Tibial nerve (tissue), 4 donors: ENCODE measurements at places on chromosomes 12 and 14.

GRCh38 chr12:18953505-18953904 lies 176.0 kb upstream of the PLEKHA5 start:
- DNase-seq: no peak

DNA sequence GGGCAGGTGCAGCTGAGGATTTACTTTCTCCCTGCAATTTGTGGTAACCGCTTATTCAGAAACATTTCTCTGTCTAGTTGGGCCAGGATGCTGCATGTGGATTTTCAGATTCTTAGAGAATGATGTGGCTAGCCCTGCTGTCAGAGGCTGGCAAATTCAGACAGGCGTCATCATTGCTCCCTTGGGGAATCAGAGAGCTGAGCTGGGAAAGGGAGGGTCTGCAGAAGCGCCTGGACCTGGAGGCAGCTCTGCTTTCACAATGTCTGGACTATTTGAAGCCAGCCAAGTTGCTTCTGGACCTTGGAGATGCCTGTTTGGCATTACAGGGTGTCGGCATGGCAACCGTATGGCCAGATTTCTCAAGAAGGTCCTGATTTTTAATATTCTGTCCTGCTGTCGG lies 3.4 kb downstream of the GALNT16 start:
- peak; percentile 54 for DNase-seq

DNA sequence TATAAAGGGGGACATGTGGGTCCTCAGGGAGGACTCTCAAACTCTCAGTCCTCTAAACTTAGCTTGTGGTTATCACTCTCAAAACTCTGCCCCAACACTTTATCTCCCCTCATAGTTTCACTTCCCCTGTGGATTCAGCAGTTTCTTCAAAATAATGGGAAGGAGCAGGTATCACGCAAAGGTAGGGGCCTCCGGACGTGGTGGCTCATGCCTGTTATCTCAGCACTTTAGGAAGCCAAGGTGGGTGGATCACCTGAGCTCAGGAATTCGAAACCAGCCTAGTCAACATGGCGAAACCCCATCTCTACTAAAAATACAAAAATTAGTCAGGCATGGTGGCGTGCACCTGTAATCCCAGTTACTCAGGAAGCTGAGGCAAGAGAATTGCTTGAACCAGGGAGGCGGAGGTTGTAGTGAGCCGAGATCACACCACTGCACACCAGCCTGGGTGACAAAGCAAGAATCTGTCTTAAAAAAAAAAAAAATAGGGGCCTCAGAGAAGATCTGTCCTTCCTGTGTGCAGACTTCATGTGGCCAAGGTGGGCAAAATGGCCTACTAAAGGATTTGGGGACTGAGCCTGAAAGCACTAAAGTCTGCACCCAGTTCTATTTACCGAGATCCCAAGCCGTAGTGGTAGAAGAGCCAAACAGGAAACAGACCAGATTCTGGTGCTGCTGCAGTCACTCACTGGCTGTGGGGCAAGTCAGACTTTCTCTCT lies 6.4 kb downstream of the ITGB7 start:
- DNase-seq: no peak

DNA sequence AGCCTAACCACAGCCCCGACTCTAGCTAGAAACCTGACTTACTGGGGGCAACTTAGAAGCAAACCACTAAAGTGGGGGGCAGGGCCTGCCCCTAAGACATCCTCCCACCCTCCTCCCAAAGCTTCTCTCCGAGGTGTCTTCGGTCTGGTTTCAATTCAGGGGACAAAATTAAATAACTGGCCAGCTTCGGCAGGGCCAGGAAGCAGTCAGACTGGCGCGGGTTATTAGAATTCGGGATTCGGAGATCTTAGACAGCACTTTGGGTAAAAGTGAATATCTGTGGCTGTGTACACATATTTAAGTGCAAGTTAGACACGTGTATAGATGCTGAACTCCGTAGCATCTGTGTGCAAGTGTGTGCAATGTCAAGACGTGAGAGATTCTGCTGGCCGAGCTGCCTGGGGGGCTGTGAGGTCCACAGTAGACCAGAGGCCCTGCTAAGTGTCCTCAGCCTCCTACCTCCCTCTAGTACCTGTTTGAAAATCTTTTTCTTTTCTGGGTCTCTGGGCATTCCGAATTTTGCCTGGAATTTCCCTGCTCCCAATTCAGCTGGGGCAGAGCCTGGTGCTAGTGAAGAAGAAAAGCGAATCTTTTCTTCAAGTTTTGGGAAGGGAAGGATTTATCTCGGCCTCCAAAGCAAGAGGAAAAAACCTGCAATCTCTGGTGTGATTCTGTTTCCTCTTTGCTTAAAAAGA lies 4.0 kb upstream of the HOXC10 start:
- DNase-seq: no peak

GRCh38 chr12:4049298-4050080 lies 176.3 kb upstream of the PARP11 start:
- DNase-seq: no peak

- DNase-seq: no peak
Observed at GRCh38 chr12:58537278-58537677, 383.0 kb downstream of the LRIG3 start.

DNA sequence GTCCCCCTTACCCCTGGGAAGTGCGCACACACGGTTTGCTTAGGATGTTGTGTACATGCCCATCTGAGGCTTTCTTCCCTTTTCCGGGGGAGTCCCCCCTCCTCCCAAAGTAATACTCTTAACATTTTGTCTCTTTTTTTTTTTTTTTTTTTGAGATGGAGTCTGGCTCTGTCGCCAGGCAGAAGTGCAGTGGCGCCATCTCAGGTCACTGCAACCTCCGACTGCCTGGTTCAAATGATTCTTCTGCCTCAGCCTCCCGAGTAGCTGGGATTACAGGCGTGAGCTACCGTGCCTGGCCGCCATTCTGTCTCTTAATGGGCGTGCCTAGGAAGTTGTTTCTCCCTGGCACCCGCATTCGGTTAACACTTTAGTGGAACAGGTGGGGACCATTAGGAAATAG lies 4.5 kb upstream of the GMFB start:
- no peak for DNase-seq

DNA sequence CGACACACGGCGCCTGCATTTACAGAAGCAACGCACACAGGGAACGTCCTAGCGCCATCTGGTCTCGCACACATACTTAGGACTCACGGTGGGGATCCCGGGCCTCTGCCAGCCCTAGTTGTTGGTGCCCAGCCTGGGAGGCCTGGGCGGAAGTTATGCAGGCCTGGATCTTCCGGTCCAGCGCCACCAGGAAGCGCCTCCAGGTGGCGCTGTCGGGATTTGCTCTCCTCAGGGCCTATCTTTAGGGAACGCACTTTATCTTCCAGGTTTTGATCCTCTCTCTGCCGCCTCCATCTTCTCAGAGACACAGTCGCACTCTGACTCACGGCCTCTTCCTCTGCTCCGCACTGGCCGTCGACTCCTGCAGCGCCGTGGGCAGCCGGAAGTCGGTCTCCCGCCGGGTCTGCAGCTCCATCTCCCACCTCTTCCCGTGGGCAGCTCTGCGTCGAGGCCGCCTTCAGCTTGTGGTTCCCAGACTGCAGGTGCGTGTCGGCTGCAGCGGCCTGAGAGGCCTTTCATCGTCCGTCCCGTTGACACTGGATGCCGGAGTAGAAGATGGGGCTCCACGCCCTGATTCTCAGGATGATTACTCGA lies 760.4 kb downstream of the TMEM121 start:
- no peak for DNase-seq

DNA sequence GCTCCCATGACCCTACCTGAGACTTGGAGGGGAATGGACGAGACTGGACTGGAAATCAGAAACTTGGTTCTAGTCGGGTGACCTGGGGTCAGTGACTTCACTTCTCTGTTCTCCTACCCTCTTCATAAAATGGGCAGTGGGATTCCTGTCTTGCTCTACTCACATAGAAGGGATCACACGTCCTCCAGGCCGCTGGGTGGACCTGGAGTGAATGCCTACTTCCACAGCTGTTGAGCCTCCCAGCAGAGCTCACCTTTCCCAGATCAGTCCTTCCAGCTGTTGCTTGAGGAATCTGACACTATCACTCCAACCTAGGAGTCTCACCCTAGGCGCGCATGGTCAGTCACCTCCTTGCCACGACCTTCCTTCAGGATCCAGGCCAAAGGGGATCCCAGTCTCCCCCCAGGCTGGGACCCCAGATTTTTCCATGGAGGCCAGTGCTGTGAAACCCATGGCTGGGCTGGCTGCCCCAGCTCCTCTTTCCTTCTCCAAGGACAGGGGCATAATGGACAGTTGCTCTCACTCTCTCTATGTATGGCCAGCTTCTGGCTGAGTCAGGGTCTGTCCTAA lies 637 bp downstream of the ACVRL1 start:
- DNase-seq: no peak

- DNase-seq: no peak
Observed at GRCh38 chr14:69873877-69874780, 5.1 kb upstream of the SMOC1 start.
